ENCODE measurements at places on chromosomes 7 and 10. TPM values are rescaled to one million over a fixed set of nuclear protein-coding genes. Genes with fewer than 3 reads are reported as not detected.

The TMEM139 gene
- total RNA-seq = 7.6 TPM

- H3K4me3 ChIP-seq = no peak overlapping the region
- no peaks in the 10 kb centered on the region for H3K36me3 ChIP-seq
- H3K27ac ChIP-seq = peak overlapping the region; percentile 51
- H3K4me1 ChIP-seq = peaks cover 10% of the 10 kb centered on the region
- DNase-seq = peak; percentile 62
Measured at GRCh38 chr10:16832351-16833080, 15.3 kb upstream of the RSU1 start.

GRCh38 chr10:69408318-69409175, 8.2 kb downstream of the TACR2 start:
- peak; percentile 97 for DNase-seq
- H3K27ac ChIP-seq = peak overlapping the region; percentile 85
- H3K4me3 ChIP-seq = peak overlapping the region; percentile 34
- no peaks in the 10 kb centered on the region for H3K27me3 ChIP-seq
- H3K36me3 ChIP-seq = no peaks in the 10 kb centered on the region

GRCh38 chr10:43774234-43774769, 125.6 kb upstream of the ZNF32 start:
- H3K4me3 ChIP-seq = no peak overlapping the region
- no peaks in the 10 kb centered on the region for H3K4me1 ChIP-seq
- no peak overlapping the region for H3K27ac ChIP-seq
- DNase-seq = no peak
- no peaks in the 10 kb centered on the region for H3K27me3 ChIP-seq

Measured in stomach (tissue), 19 donors.